ENCODE measurements at places on chromosomes 11 and 22. TPM values are rescaled to one million over a fixed set of nuclear protein-coding genes. Genes with fewer than 3 reads are reported as not detected.

The DNAJB7 gene
- total RNA-seq = not detected

The SLC22A9 gene
- not detected for total RNA-seq

The PTS gene
- total RNA-seq = 29.5 TPM

The CCDC89 gene
- not detected for total RNA-seq

The SLC22A6 gene
- not detected for total RNA-seq

The GLB1L3 gene
- not detected for total RNA-seq

The C22orf23 gene
- 0.23 TPM for total RNA-seq

The SLC25A18 gene
- 0.85 TPM for total RNA-seq

The ST3GAL4 gene
- 32.1 TPM for total RNA-seq

The TRAF6 gene
- total RNA-seq = 6.6 TPM

The TCF20 gene
- 11.6 TPM for total RNA-seq

The TTLL8 gene
- total RNA-seq = not detected

The ALDH3B2 gene
- total RNA-seq = not detected

The MUC5AC gene
- 0.95 TPM for total RNA-seq

Data from A549 treated with AZD2906 at 1 μM for 4 hours (cell line).